Germinal center (tissue), 1 donor: ENCODE measurements at places on chromosomes 12 and 14.

GRCh38 chr14:37595809-37596621 is 586 bp downstream of the TTC6 start:
- DNase-seq = peak; percentile 18

- no peak for DNase-seq
Measured at GRCh38 chr12:43858096-43858495, 22.2 kb downstream of the TMEM117 start.

GRCh38 chr12:51405801-51406207 is 14.6 kb upstream of the GALNT6 start:
- no peak for DNase-seq

DNA sequence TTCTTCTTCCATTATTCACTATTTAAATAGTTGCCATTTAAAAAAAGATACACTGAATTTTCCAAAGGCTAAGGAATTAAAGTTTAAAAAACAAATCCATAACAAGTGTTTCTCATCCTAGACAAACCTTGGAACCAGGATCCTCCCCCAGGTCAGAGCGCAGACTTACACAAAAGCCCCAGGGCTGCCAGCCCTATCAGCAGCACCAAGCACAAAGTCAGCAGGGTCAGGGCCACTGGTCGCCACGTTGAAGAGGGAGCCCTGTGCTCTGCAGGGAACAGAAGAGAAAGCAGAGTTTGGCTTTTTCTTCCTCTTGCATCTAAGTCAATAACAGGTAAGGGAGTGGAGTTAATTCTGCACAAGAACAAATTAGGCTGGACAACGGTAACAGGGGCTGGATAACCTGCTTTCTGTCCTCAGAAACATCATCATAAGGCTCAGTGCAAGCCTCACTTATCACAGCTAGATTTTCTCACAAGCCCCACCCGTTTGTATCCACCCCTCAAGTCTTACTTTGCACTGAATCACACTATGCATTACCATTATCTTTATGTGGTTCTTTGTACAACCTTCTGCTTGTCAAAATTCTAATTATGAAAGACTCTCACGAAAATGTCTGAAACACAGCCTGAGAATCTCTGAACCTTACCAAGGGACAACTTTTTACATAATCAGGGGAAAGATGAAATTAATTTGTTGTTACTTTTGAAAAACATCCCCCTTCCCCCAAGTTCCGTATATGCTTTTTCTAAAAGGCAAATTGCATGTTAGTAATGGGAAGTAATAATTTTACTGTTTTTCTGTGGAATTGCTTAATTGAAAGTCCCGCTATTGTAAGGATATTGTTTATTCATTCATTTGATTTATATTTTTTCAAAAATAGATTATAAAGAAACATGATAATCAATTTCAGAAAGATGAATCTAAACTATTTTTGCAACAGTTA is 9.6 kb downstream of the CLEC1A start:
- DNase-seq = no peak

- DNase-seq = no peak
Measured at GRCh38 chr14:101129521-101130167, 226.1 kb upstream of the RTL1 start.

DNA sequence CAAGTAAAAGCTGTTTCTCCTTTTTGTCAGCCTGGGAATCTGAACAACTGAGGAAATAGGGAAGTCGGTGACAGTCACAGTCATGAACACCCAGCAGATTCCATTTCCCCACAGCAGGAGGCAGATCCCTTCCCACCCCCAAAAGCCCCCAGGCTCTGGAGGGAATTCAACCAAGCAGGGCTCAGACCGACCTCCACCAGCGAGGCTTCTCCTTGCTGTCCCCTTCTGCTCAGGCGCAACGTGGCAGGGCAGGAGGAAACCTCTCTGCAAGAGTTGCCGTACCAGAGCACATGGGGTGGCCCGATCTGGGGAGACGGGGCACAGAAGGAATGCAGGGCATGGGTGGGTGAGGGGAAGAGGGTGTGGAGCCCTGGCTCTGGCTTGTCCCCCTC is 319 bp downstream of the GALNT6 start:
- no peak for DNase-seq

DNA sequence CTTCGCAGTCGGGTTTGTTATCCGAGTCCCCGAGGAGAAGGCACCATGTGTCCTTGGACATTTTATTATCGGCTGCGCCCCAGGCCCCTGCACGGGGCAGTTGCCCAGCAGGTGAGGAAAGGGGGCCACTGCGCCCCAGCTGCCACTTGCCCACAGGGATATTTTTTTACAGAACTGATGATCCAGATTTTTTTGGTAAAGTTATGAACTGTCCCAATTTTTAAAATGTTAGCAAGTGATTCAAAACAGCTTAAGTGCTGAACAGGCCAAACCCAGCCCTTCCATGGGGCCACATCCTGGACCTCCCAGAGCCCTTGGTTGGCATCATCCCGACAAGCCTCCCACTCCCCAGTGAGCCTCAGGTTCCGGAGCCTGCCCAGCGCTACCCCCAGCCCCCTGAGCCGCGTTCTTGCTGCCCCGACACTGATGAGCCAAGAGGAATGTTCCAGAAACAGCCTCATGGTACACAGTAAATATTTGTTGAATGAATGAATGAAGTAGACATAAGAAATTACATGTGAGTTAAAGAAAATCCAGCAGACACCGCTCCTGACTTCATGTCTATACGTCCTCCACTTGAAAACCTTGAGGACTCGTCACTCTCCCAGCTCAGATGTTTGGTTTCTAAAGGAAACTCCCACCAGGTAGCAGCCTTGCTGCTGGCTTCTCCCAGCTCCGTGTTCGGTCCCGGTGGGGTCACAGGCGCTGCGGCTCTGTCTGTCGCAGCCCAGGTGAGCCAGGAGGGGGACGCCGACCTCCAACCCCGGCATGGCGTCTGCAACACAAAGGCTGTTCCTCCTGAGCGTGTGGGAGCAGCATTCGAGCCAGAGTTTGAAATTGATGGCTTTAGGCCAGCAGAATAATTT is 88.5 kb downstream of the ADGRD1 start:
- no peak for DNase-seq

DNA sequence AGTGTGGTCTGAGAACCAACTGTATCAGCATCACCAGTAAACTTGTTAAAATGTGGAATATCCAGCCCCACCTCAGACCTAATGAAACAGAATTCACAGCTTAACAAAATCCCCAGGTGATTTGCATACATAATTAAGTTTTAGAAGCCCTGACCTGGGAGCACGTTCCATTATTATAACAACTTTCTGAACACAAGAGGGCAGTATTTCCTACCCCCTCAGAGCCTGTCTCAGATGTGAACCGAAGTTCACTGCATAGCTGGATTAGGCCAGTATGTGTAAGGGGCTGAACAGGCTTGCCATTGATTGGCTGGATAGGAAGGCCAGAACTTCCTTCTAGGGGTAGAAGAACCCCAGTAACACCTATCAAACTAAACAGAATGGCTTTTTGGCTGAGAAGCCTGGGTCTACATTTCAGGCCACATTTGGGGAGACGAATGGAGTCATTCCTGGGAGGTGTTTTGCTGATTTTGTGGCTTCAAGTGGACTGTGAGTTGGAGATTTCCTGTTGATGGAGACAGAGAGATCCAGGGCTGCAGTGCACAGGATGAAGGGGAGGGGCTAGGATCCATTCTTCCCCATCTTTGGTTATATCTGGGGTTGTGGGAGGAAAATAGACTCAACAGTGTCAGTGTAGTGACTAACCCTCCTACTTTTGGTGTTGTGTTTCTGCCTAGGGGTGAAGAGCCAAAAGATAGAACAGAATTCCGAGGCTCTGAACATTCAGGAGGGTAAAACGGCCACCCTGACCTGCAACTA is 94.7 kb upstream of the OR4E1 start:
- DNase-seq = peak; percentile 57

GRCh38 chr14:32421781-32422180 is 92.7 kb downstream of the AKAP6 start:
- no peak for DNase-seq

- no peak for DNase-seq
Measured at GRCh38 chr12:105041186-105041585, 43.1 kb downstream of the ALDH1L2 start.

GRCh38 chr12:108277613-108278012 is 61.5 kb downstream of the CMKLR1 start:
- no peak for DNase-seq

DNA sequence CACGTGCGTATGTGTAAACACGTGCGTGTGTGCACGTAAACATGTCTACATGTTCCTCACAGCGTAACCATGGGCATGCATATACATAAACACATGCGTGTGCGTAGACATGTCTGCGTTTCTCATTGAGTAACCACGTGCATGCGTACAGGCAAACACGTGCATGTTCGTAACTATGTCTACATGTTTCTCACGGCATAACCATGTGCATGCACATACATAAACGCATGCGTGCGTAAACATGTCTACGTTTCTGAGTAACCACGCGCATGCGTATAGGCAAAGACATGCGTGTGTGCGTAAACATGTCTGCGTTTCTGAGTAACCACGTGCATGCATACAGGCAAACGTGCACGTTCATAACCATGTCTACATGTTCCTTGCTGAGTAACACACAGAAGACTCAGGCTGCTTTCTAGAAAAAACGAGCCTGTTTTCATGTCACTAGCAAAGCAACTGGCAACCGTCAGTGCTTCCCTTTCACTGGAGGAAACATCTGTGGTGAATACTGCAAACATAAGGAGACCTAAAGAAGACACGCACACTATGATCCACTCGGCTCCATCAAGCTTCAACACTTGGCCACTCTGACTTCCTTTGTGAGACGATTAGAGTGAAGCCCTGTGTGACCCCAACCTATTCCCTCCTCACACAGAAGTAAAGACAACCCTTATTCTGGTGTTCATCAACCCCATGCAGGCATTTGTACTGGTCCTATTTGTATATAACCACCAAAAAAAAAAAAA is 28.8 kb downstream of the POLE start:
- DNase-seq = no peak

DNA sequence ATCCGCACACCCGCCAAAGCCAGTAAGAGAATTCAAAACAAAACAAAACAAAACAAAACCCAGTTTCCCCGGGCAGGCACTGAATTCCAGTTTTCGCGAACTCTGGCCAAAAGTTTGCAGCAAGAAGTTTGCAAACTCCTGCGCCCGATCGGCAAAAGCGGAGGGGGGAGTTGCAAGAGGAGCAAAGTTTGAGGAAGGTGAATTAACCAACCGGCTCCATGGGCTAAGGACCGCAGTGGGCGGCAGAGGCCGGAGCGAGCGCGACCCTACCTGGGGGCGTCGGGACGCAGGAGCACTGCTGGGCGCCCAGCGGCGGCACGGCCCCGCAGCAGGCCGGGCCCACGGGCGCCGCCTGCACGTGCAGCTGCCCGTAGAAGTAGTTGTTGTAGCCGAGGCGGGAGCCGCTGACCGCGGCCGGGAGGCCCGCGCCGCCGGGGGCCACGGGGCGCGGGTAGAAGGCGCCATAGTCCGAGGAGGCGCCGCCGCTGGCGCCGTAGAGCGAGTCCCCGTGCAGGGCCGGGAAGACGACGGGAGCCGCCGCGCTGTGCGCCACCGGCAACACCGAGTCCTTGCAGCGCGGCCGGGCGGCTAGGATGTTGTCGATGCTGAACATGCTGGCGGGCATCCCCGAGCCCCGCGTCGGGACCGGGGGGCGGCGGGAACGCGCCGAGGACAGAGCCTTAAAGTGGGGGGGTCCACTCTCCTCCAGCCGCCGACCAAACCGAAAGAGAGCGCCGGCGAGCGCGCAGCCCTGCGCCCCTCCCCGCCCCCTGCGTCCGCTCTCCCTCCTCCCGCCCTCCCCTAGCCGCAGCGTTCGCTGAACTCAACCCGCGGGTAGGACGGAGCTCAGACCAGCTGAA is at the start of gene GSC:
Gene GSC, minus strand, starts transcription at position 723 of the 860 bp plus-strand sequence. Its CDS starts 98 bp downstream, at position 625.
- DNase-seq = no peak

DNA sequence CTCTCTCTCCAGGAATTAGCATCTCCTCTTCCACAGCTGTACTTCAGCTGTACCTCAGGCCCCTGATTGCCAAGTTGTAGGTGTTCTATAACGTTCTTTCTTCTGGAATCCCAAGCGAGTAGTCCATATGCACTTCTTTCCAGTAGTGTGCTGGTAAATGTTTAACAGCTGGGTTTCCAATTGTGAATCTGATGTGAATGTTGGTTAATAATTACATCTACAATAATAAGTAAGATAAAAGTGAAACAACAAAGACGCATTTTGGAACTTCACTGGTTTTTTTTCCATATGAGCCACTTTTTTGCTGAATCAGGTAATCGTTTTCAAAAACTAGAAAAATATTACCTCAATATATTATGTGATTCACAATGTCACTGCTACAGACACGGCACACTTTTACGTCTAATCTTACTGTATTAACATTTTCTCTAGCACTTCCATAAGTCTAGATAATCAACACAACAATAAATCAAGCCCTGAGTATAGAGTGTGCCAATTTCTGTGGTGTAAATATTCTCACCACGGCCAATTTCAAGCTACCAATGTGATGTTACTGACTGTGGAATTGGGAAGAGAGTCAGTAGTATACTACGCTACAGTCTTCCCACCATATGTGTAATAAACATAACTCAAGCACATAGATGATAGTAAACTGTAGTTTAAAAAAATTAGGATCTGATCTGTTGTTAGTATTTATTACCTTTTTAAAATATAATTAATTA is 113.0 kb downstream of the ZFP36L1 start:
- DNase-seq = no peak

DNA sequence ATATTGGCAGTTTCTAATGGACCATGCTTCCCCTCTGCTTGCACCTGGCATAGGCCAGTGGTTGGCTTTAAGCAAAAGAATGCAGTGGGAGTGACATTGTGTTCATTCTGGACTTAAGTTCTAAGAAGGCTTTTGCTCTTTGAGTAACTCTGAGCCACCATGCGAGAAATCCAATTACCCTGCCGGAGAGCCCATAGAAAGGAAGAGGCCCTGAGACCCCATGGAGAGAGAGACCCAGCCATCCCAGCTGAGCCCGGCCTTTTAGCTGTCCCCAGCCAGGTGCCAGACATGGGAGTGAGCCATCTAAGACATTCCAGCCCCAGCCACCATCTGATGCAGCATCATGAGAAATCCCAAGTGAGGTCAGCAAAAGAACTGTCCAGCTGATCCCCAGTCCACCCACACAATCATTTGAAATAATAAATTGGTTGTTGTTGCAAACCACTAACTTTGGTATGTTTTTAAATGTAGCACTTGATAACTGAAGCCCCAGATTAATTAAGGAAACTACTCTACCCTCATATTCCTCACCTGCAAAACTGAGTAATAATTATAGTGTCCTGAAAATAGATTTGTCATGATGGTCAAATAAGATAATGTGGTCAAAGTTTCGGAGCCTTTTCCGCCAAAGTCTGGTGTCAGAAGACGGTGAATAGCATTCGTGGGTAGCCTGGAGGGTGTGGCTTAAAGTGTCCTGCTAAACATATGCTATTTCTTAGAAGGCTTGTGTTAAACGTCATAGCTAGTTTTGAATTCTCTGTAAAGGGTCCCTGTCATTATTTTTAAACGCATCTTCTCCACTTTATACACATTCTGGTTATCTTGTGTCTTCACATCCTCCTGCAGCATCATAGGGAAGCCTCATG is 166.6 kb upstream of the PELI2 start:
- no peak for DNase-seq

GRCh38 chr12:34598851-34599529 is 576.7 kb downstream of the ALG10 start:
- DNase-seq = no peak

DNA sequence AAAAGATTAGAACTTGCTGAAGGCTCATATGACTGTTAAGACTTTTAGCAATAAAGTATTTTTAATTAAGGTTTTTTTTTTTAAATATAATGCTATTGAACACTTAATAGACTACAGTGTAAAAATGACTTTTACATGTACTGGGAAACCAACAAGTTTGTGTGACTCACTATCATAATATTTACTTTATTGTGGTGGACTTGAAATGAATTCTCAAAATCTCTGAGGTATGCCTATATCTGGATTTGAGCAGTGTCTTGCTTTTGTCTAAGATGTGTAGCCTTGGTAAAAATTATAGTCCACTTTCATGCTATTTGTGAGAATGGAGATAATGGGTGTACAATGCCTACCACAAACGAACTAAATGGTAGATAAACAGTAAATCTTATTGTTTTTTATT is 33.9 kb upstream of the NAV3 start:
- DNase-seq = no peak
